ENCODE measurements at places on chromosomes 6 and 20.
A peak's percentile ranks its signal among the peaks of the same experiment; 100 is the strongest.

GRCh38 chr6:70073637-70074036 lies 207.3 kb downstream of the COL19A1 start:
- no peak for DNase-seq

- no peak for DNase-seq
Observed at GRCh38 chr6:27295301-27296079, 16.6 kb downstream of the POM121L2 start.

DNA sequence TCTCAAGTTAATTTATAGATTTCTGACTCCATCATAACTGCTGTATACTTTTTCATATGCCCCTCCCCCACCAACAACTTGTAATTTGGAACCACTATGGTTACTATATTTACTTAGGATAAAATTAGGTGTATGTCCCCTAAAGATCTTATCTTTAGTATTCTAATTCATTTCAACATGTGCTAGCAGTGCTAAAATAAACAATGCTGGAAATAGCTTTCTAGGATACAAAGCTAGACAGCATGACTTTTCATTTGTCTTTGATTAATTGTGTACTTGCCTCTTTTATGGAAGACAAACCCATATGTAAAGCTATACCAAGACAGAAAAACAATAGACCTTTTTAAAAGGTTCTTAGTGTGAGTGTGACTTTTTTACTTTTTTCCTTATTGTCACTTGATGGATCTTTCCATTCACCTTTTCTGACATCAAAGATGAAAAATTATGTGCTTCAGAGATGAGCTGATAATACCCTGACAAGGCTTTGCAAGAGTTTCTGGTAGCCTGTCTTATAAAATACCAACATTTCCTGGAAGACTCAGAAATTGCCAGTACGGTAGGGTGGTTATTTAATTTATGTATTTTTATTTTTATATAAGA lies 31.2 kb upstream of the POPDC3 start:
- DNase-seq, result no peak

DNA sequence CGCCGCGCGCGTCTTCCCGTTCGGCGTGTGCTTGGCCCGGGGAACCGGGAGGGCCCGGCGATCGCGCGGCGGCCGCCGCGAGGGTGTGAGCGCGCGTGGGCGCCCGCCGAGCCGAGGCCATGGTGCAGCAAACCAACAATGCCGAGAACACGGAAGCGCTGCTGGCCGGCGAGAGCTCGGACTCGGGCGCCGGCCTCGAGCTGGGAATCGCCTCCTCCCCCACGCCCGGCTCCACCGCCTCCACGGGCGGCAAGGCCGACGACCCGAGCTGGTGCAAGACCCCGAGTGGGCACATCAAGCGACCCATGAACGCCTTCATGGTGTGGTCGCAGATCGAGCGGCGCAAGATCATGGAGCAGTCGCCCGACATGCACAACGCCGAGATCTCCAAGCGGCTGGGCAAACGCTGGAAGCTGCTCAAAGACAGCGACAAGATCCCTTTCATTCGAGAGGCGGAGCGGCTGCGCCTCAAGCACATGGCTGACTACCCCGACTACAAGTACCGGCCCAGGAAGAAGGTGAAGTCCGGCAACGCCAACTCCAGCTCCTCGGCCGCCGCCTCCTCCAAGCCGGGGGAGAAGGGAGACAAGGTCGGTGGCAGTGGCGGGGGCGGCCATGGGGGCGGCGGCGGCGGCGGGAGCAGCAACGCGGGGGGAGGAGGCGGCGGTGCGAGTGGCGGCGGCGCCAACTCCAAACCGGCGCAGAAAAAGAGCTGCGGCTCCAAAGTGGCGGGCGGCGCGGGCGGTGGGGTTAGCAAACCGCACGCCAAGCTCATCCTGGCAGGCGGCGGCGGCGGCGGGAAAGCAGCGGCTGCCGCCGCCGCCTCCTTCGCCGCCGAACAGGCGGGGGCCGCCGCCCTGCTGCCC lies 1.1 kb downstream of the SOX4 start:
- no peak for DNase-seq

GRCh38 chr20:51987812-51988211 lies 185.5 kb upstream of the SALL4 start:
- no peak for DNase-seq

DNA sequence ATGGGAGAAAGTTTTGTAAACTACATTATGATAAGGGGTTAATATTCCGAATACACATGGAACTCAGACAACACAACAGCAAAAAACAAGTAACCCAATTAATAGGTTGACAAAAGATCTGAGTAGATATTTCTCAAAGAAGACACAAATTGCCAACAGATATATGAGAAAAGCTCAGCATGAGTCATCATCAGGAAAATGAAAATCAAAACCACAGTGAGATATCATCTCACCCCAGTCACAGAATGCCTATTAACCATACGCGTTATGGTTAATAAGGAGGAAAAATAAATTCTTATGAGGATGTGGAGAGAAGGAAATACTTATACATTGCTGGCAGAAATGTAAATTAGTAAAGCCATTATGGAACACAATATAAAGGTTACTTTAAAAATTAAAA lies 695.0 kb downstream of the COL12A1 start:
- DNase-seq, result no peak

- no peak for DNase-seq
Observed at GRCh38 chr20:17391127-17391771, 139.9 kb downstream of the BFSP1 start.

DNA sequence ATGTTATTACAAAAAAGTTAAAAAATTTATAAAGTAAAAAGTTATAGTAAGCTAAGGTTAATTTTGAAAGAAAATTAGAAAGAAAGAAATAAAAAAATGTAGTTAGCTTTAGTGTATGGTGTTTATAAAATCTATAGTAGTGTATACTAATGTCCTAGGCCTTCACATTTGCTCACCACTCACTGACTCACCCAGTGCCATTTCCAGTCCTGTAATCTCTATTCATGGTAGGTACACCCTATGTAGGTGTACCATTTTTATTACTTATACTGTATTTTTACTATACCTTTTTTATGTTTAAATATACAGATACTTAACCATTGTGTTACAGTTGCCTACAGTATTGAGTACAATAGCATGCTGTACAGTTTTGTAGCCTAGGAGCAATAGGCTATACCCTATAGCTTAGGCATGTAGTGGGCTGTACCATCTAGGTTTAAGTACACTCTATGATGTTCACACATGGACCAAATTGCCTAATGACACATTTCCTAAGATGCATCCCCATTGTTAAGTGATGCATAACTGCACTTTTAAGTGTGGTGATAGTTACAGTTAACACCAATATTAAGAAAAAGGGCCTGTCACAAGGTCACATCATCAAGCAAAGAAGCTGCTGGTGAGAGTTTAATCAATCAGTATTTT lies 8.0 kb downstream of the CD2AP start:
- no peak for DNase-seq

- DNase-seq, result no peak
Observed at GRCh38 chr20:23490817-23491216, at the start of gene CST8. TSS of gene CST8 (plus strand) at chr20:23491117. CDS start at chr20:23491668, 551 bp downstream.

DNA sequence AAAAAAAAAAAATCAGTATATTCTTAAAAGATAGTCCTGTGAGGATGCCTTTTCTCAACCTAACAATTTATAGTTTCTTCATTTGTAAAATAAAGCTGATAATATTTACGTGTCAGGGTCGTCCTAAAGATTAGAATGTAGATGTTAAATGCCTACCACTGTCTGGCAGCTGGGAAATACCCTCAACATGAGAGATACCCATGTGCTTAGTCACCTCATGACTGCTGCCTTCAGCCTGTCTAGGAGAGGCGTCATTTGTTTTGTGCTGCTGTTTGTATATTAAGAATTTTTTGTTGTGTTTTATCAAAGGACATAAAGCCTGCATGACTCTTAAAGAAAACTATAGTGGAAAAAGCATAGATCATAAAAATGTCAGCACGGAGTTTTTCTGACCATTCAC lies 9.5 kb downstream of the FAM120B start:
- DNase-seq, result no peak

DNA sequence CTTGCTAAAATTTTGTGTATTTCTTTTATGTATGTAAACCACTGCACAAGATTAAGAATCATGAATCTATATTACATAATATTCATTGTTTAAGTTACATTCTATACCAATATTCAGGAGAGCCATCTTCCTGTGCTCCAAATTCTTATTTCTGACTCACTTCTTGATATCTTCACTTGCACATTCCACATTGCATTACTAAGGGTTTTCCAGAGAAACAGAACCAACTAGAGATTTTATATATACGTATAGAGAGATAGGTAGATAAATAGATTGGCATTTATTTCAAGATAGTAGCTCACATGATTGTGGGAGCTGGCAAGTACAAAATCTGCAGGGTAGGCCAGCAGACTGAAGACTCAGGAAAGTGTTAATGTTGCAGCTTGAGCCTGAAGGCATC lies 222.2 kb upstream of the PRSS16 start:
- no peak for DNase-seq

- DNase-seq, result no peak
Observed at GRCh38 chr6:154402081-154402780, 45.6 kb upstream of the IPCEF1 start.

- no peak for DNase-seq
Observed at GRCh38 chr20:43328697-43329096, 129.0 kb upstream of the SRSF6 start.

GRCh38 chr6:34705241-34705640 lies 8.7 kb upstream of the ILRUN start:
- DNase-seq, result no peak

- no peak for DNase-seq
Observed at GRCh38 chr6:111057074-111057752, 30.1 kb upstream of the SLC16A10 start.

- DNase-seq, result peak; percentile 49
Observed at GRCh38 chr6:4210629-4211419, 75.4 kb upstream of the ECI2 start.

GRCh38 chr6:159753081-159753872 lies 8.6 kb upstream of the ACAT2 start:
- DNase-seq, result no peak

DNA sequence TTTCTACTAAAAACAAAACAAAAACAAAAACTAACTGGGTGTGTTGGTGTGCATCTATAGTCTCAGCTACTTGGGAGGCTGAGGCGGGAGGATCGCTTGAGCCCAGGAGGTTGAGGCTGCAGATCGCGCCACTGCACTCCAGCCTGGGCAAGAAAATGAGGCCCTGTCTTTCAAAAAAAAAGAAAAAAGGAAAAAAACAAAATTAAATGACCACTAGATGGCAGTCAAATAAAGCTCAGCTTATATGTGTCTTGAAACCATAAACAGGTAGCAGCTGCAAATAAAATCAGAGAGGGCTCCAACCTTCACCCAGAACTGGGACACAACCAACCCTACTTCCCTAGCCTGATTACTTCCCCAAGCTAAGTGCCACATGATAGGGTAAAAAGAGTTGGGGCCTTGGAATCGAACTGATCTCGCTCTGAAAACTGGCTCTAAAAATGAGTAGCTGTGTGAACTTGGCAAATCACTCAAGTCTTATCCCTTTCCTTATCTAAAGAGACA lies 67.1 kb upstream of the ADGRF4 start:
- no peak for DNase-seq

- no peak for DNase-seq
Observed at GRCh38 chr6:89281779-89282246, 33.3 kb downstream of the GABRR2 start.

DNA sequence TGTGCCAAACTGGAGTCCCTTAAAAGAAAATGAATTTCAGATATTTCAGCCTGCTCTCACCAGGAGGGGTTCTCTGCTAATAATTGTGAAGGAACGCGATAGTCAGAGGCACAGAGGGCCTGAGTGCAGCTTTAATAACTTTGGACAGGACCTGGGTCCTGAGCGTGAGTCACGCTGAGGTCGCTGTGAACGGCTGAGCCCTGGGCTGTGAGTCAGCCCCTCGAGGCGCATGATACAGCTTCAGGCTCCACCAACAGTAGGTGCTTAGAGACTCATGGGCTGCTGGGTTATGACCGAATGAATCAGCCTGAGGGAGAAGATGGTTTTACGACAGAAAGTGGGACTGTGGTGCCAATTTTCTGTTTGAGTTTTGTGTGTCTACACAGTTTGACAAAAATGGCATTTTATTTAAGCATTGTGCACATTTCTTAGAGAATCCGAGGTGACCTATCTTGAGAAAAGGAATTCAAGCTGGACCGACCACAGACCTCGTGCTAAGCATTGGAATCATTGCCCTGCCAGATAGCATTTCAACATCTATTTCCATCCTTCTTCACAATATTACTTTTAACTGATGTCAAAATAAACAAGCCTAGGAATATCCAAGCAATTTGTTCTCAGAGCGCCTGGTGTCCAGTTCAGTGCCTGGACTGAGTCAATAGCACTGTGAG lies 183.0 kb downstream of the THBS2 start:
- no peak for DNase-seq

GRCh38 chr6:117817499-117817898 lies 89.6 kb upstream of the SLC35F1 start:
- DNase-seq, result no peak

DNA sequence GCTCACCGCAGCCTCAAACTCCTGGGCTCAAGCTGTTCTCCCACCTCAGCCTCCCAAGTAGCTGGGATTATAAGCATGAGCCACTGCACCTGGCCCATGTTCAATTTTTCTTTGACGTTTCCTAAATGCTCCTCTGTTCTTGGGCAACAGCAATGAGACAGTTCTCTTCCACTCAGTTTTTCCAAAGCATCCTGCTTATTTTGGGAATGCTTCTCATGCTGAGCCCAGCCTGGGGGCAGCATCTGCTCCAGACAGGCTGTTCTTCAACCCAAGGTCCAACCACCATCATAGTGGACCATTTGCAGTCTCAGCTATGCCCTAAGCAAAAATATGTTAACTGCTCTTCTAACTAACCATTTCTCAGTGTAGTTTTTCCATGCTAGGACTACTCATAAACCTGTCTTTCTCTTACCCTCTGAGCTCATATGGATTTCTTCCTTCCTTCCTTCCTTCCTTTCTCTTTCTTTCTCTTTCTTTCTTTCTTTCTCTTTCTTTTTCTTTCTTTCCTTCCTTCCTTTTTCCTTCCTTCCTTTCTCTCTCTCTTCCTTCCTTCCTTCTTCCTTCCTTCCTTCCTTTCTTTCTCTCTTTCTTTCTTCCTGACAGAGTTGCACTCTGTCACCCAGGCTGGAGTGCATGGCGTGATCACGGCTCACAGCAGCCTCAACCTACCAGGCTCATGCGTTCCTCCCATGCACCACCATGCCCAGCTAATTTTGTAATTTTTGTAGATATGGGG lies 48.4 kb downstream of the GCNT2 start:
- no peak for DNase-seq

GRCh38 chr6:144106206-144106605 lies 10.8 kb upstream of the SF3B5 start:
- no peak for DNase-seq

- no peak for DNase-seq
Observed at GRCh38 chr20:63969838-63970713, at the start of gene ZNF512B. TSS of gene ZNF512B (minus strand) at chr20:63969930. CDS start at chr20:63967950, 1,980 bp downstream.

- no peak for DNase-seq
Observed at GRCh38 chr6:53302678-53303360, 45.9 kb downstream of the ELOVL5 start.
